ENCODE measurements at places on chromosomes 16 and 17. TPM values are rescaled to one million over a fixed set of nuclear protein-coding genes. Genes with fewer than 3 reads are reported as not detected.
A peak's percentile ranks its signal among the peaks of the same experiment; 100 is the strongest.

DNA sequence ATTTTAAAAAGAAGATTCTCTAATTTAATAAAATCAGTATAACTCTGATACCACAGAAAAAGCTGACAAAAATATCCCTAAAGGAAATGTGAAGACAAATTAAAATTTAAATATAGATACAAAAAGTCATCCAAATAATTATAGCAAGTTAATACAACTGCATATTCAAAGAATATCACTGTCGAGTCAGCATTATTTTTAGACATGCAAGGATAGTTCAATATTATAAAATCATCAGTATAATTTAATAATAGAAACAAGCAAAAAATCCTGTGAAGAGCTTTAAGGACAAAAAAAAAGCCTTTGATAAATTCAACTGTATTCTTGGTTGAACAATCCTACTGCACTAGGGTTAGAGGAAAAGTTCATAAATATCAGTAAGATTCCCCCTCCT lies 21.0 kb upstream of the CDYL2 start:
- no peaks in the 10 kb centered on the region for H3K36me3 ChIP-seq
- no peaks in the 10 kb centered on the region for H3K4me1 ChIP-seq
- DNase-seq, result no peak
- no peak overlapping the region for H3K4me3 ChIP-seq
- no peak overlapping the region for H3K27ac ChIP-seq
- peaks cover 3% of the 10 kb centered on the region for H3K27me3 ChIP-seq

CCDC78 gene
- total RNA-seq, result 4.5 TPM

GRCh38 chr17:42221886-42222745 lies 27.8 kb upstream of the GHDC start:
- H3K4me1 ChIP-seq, result no peaks in the 10 kb centered on the region
- H3K27me3 ChIP-seq, result no peaks in the 10 kb centered on the region
- H3K27ac ChIP-seq, result no peak overlapping the region
- peak; percentile 66 for DNase-seq

KRTAP1-1 gene
- total RNA-seq, result not detected

- H3K36me3 ChIP-seq, result no peaks in the 10 kb centered on the region
- no peaks in the 10 kb centered on the region for H3K4me1 ChIP-seq
- no peaks in the 10 kb centered on the region for H3K27me3 ChIP-seq
- H3K4me3 ChIP-seq, result no peak overlapping the region
- no peak for DNase-seq
Observed at GRCh38 chr17:63240106-63240505, 206.0 kb downstream of the CYB561 start.

- H3K27ac ChIP-seq, result peak overlapping the region; percentile 42
- no peak for DNase-seq
- no peaks in the 10 kb centered on the region for H3K27me3 ChIP-seq
Observed at GRCh38 chr17:42459256-42459800, 650 bp downstream of the ATP6V0A1 start.

- no peaks in the 10 kb centered on the region for H3K27me3 ChIP-seq
- H3K4me3 ChIP-seq, result no peak overlapping the region
- no peaks in the 10 kb centered on the region for H3K36me3 ChIP-seq
- H3K27ac ChIP-seq, result no peak overlapping the region
- no peak for DNase-seq
Observed at GRCh38 chr17:33803686-33804085, 451.4 kb upstream of the CCL2 start.

DNA sequence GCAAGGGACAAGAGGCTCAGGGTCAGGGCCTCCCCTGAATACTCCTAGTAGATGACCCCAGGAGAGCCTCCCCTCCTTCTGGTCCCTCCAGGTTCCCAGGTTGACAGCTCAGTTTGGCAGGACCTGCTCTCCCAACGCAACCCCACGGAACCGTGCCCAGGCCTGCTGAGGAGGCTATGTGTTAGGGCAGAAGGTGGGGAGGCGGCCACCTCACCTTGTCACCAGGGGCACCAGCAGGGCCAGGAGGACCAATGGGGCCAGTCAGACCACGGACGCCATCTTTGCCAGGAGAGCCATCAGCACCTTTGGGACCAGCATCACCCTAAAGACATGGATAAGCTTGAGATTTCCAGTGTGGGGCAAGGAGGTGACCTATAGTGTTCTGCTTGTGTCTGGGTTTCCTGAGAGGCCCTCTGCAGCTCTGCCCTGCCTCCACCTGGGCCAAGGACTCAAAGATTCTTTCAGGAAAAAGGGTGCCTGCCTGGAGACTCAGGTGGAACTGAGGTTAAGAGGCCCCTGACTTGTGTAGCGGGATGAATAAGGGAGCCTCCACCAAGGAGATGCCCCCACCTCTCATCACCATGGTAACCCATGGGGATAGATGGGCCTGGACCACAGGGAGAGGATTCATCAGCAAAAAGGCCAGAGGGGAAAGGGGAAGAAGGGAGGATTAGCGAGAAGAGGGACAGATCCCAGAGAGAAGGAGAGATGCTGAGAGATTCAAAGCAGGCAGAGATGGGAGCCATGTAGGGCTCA lies 10.7 kb downstream of the COL1A1 start:
- no peak for DNase-seq
- no peaks in the 10 kb centered on the region for H3K4me1 ChIP-seq
- H3K4me3 ChIP-seq, result no peak overlapping the region
- no peaks in the 10 kb centered on the region for H3K27me3 ChIP-seq
- H3K36me3 ChIP-seq, result no peaks in the 10 kb centered on the region

DNA sequence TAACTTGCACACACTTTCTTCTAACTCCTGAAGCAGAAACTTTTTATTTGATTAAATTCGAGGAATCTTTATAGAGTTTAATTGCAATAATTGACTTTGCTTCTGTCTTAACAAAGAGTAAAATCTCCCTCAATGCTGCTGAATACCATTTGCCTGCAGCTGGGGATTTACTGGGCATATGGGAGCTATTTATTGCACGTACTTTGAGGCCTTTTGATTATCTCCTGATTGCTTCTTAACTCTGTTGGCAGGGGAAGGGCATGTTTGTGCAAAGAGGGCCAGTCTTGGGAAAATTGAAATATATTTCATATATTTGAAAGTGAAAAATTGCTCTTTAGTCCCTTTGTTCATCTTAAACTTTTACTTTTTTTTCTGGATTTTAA lies 156.8 kb upstream of the CHMP6 start:
- no peak overlapping the region for H3K27ac ChIP-seq
- H3K27me3 ChIP-seq, result no peaks in the 10 kb centered on the region
- no peaks in the 10 kb centered on the region for H3K36me3 ChIP-seq
- no peak overlapping the region for H3K4me3 ChIP-seq

- H3K4me1 ChIP-seq, result peaks cover 4% of the 10 kb centered on the region
- H3K4me3 ChIP-seq, result peak overlapping the region; percentile 38
- DNase-seq, result no peak
- H3K36me3 ChIP-seq, result no peaks in the 10 kb centered on the region
Observed at GRCh38 chr16:67429799-67430503, 970 bp upstream of the HSD11B2 start.

DNA sequence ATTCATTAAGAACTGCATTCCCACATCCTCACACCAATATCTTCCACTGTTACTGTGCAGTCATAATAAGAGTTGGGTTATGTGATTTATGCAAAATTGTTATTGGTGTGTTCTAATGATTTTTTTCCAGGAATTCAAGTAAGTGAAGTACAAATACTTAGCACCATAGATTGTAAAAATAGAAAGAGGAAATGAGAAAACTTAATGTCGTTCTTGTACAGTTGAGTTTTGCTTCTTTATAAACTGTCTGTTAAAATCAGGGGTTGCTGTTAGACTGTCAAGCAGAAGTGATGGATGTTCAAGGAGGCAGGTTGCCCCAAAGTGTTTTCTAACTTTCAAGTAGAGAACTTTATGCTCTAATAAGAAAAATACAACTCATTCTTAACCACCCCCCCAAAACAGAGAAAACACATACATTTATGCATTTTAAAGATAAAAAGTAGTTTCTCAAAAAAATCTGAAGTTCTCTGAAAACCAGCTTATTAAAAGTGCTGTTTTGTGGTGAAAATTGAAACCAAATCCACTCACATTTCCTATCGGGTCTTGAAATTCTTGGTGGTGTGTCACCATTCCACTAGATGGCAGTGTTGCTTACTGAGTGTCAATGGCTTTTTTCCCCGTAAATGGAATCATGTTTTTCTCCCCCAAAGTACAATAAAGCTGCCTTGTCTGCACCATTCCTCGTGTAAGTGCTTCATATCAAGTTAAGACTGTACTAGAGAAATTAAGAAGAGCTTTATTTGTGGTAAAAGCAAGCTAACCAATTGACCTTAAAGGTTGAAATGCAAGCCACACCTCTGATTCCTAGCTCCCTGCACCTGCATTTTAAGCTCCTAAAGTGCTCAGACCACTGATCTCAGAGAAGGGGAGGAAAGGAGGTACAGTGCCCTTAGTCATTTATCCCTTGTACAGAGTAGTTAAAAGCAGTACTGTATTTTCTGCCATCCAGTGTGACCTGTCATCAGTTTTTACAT lies 4.7 kb upstream of the IGSF6 start:
- peak; percentile 64 for DNase-seq
- H3K27ac ChIP-seq, result no peak overlapping the region
- H3K4me3 ChIP-seq, result no peak overlapping the region
- H3K36me3 ChIP-seq, result peaks cover 16% of the 10 kb centered on the region

DNA sequence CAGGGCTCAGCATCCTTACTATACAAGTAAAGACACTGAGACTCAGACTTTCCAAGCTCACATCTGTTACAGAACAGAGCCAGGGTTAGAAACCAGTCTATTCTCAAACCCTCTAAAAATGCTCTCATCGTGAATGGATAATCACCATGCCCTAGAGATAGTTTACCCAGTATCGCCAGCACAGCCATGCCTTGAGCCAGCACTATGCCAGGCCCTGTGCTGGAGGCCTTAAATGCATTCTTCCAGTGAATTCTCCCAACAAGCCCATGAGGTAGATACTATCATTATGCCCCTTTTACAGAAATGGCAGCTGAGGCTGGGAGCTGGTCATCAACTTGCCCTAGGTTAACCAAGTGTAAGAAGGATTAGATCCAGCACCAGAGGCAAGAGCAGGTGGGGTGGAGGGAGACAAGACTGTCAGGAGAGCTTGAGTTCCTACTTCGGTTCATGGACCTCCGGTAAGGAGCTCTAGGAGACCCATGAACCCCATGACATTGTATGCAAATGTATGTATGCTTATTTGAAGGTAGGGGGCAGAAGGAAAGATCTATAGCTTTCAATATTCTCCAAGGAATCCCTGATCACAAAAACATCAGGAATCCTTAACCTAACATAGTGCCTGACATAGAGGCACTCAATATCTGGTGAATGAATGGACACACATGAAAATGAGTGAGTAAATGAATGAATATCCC lies 5.2 kb downstream of the KRT14 start:
- H3K27me3 ChIP-seq, result no peaks in the 10 kb centered on the region
- no peak overlapping the region for H3K4me3 ChIP-seq
- no peaks in the 10 kb centered on the region for H3K36me3 ChIP-seq
- DNase-seq, result no peak
- H3K4me1 ChIP-seq, result no peaks in the 10 kb centered on the region

PRSS53 gene
- total RNA-seq, result 13.3 TPM

GRCh38 chr17:17349724-17350106 lies 46.5 kb downstream of the NT5M start:
- no peaks in the 10 kb centered on the region for H3K27me3 ChIP-seq
- no peaks in the 10 kb centered on the region for H3K36me3 ChIP-seq
- H3K27ac ChIP-seq, result no peak overlapping the region
- H3K4me3 ChIP-seq, result no peak overlapping the region
- H3K4me1 ChIP-seq, result no peaks in the 10 kb centered on the region

MSLN gene
- total RNA-seq, result not detected

DNA sequence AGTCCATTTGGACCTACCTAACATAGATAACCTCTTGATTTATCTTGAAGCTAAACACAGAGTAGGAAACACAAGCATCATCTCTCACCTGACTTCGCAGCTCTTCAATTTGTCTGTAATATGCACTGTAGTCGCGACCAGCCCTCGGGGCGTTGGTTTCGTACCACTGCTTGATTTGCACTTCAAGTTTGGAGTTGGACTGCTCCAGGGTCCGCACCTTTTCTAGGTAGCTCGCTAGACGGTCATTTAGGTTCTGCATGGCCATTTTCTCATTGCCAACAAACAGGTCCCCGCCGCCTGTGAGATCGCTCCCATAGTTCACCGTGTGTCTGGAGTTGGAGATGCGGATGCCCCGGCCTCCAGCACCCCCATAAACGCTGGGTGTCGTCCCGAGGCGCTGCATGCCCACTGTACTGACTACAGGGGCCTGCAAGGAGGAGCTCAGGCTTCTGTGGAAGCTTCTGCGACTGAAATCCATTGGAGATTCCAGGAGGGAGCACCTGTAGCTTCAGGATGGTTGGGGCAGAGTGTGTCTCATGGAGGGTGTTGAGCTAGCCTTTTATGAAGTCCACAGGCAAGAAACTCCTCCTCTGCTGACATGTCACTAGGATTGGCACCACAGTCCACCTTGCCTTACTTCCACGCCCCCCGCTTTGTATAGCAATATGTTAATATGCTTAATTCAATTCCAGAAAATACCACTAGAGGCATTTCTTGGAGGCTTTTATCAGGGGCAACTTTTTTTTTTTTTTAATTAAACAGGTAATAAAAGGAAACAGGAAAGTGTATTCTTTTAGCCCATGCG lies at the start of gene KRT20:
Gene KRT20 (minus strand): TSS at position 535 of the 805 bp plus-strand sequence. CDS start 57 bp downstream, at position 478.
- H3K4me1 ChIP-seq, result no peaks in the 10 kb centered on the region
- DNase-seq, result no peak
- H3K27me3 ChIP-seq, result peaks cover 16% of the 10 kb centered on the region
- H3K4me3 ChIP-seq, result no peak within 1 kb of the TSS
- no peaks in the 10 kb centered on the region for H3K36me3 ChIP-seq

- H3K4me3 ChIP-seq, result no peak overlapping the region
- no peaks in the 10 kb centered on the region for H3K27me3 ChIP-seq
- no peaks in the 10 kb centered on the region for H3K36me3 ChIP-seq
- DNase-seq, result no peak
Observed at GRCh38 chr16:23917621-23918020, 81.8 kb downstream of the PRKCB start.

GRCh38 chr16:11342021-11342855 lies 3.0 kb upstream of the RMI2 start:
- H3K4me1 ChIP-seq, result peaks cover 11% of the 10 kb centered on the region
- no peak overlapping the region for H3K27ac ChIP-seq
- no peaks in the 10 kb centered on the region for H3K27me3 ChIP-seq
- no peak for DNase-seq
- H3K36me3 ChIP-seq, result no peaks in the 10 kb centered on the region
- no peak overlapping the region for H3K4me3 ChIP-seq

PRCD gene
- not detected for total RNA-seq

- peaks cover 22% of the 10 kb centered on the region for H3K36me3 ChIP-seq
- no peak overlapping the region for H3K27ac ChIP-seq
- no peak for DNase-seq
- no peak overlapping the region for H3K4me3 ChIP-seq
- no peaks in the 10 kb centered on the region for H3K27me3 ChIP-seq
Observed at GRCh38 chr17:2174014-2174413, 119.1 kb downstream of the HIC1 start.

SETD1A gene
- 33.2 TPM for total RNA-seq

GRCh38 chr16:4688674-4689045 lies 4.7 kb upstream of the NUDT16L1 start:
- no peak overlapping the region for H3K27ac ChIP-seq
- peaks cover 9% of the 10 kb centered on the region for H3K36me3 ChIP-seq
- H3K4me3 ChIP-seq, result no peak overlapping the region
- no peak for DNase-seq
- no peaks in the 10 kb centered on the region for H3K27me3 ChIP-seq
